ENCODE measurements at places on chromosomes 1 and 21.

GRCh38 chr1:163439471-163439870, 117.7 kb downstream of the NUF2 start:
- DNase-seq: no peak

- DNase-seq: no peak
These were observed 15.8 kb upstream of the S100A11 start for GRCh38 chr1:152052606-152053005.

GRCh38 chr1:68107771-68108170, 57.3 kb upstream of the DIRAS3 start:
- DNase-seq: no peak

DNA sequence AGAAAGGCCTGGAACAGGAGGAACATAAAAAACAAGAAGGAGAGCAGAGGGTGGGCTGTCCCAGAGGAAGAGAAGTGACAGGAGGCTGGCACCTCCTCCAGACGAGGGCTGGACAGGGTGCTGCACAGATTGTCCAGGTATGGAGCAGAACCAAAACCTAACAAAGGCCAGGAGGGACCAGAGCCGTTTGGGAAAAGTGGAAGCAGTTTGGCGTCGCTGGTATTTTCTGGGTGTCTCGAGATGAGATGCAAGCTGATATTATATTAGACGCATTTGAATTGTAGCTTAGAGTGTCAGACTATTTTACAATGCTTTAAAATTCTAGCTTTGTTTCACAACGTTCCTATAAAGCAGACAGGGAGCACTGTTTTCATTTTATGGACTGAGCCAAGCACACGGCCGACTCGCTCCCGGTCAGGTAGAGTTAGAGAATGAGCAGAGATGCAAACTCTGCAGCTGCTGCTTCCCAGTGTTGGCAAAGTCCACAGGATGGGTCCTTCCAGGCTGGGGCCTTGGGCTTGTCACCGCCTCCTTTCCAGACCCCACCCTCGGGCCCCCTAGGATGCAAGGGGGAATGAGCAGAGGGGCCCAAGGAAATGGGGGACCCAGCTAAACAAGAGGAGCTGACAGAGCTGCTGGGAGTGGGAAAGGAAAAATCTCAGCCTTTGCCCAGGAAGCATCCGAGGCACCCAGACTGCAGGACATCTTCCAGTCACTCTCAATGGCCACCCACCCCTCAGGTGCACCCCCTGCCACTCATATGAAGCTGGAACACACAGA, 60.8 kb upstream of the TMPRSS2 start:
- no peak for DNase-seq

GRCh38 chr1:33735624-33736023, 128.3 kb upstream of the HMGB4 start:
- DNase-seq: no peak

GRCh38 chr1:10960411-10961299, 51.8 kb upstream of the TARDBP start:
- DNase-seq: peak; percentile 74

DNA sequence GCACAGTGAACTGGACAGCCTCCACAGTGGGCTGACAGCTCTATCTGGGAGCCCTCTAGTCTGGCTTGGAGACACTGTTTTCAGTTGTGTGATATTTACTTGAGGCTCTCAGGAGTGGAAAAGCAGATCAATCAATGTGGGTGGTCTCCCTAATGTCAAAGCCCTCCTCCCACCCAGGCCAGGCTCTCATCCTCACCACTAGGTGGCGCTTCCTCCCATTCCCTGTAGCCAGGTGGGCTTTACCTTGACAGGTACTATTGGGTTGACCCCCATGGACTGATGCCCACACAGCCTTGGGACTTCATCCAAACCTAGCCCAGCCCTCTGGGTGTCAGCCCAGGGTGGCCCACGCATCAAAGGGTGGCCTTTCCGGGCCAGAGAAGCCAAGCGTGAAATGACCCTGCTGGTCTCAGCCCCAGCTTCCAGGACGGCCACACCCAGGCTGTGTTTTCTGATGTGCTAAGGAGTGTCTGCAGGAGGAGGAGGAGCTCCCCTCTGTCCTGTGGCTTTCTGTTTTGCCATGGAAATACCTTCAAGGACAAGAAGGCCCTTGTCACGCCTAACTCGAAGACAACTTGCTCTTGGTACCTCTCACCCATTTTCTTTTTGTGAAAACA, 54.0 kb downstream of the CLIC6 start:
- no peak for DNase-seq

DNA sequence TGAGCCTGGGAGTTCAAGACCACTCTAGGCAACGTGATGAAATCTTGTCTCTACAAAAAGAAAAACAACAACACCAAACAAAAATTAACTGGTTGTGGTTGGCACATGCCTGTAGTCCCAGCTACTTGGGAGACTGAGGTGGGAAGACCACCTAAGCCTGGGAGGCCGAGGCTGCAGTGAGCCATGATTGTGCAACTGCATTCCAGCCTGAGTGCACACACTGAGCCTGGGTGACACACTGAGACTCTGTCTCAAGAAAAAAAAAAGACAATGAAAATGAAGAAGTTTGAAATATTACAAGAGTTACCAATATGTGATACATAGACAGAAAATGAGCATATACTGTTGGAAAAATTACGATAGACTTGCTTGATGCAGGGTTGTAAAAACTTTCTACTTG, 31.9 kb downstream of the PDC start:
- no peak for DNase-seq

DNA sequence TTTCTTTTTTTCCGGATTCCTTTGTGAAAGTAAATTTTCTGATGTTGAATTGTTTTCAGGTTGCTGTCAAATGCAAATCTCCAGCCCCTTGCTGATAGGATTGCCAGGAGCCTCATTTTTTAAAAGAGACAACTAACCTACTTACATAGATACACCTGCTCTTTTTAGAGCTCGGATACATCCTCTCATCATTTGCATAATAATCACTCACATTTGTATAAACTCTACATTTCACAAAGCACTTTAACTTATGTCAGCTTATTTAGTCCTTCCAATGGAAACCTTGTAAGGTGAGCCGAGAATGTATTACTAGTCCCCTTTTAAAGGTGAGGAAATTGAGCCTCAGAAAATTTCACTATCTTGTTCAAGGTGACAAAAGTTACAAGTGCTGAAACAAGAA, 84.8 kb downstream of the KCTD3 start:
- no peak for DNase-seq

- DNase-seq: no peak
These were observed 347.4 kb upstream of the B3GALT2 start for GRCh38 chr1:193533853-193534252.

DNA sequence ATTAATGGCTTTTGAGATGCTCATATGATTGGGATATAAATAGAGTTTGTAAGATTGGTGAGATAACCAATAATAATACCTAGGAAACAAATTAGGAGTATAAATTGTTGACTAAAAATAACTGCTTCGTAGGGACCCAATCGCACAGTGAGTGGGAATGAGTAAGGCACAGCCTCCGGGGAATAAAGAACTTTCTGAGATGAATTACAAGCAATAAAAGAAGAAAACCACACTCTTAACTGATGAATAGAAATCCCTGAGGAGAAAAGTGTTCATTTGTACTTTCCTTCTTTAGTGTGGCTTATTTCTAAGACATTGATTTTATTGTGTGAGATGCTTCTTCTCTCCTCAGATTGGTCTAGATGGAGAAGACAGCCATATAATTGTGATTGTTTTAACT, 443.4 kb upstream of the PRMT6 start:
- no peak for DNase-seq

DNA sequence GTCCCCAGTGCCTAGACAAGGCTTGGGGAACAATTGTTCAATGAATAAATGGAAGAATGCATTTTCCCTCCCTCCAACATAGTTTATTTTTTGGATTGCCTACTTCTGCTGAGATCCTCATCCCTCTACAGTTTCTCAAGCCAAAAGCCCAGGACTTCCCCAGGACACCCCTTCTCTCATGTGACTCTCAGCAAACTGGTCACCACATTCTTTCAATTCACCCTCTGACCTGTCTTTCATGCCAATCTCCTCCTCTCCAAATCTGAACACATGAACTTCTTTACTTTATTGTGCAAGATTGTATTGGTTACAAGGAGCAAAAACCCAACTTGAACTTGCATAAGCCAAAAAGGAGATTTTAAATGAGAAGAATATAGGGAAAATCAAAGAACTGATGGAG, 103.2 kb upstream of the JUN start:
- DNase-seq: no peak

GRCh38 chr1:173431304-173432045, 45.7 kb upstream of the PRDX6 start:
- peak; percentile 82 for DNase-seq

DNA sequence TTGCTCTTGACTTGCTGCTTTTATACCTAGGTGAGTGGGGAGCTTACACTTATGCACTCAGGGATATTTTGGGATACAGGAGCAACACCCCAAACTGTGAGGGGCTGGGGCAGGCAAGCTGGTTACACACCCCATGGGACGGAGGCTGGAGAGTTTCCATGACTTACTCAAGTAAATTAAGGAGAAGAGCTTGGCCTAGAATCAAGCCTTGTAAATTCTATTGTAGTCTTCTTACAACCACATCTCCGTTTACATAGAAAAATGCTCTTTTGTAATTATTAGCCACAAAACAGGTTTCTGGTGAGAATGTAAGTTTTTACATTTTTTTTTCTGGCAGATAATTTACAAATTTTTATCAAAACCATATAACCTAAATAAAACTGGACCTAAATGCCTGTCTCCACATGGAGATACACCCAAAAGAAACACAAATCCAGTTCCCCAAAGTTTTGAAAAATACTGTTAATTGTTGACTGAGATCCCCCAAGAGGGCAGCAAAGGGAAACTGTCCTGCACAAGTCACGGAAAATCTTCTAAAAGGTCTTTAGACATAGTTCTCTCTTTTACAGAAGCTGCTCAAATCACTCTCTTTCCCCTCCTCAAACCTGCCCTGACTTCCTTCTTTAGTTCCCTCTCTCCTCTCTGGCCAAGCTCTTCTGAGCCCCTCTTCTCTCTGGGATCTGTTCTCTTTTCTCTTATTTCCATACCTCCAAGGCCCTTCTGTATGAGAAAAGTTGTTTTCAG, 134.0 kb downstream of the HIVEP3 start:
- DNase-seq: no peak

GRCh38 chr1:10179406-10180091, 30.8 kb upstream of the KIF1B start:
- no peak for DNase-seq

- DNase-seq: no peak
These were observed 141.1 kb upstream of the IRF2BP2 start for GRCh38 chr1:234750922-234751627.

DNA sequence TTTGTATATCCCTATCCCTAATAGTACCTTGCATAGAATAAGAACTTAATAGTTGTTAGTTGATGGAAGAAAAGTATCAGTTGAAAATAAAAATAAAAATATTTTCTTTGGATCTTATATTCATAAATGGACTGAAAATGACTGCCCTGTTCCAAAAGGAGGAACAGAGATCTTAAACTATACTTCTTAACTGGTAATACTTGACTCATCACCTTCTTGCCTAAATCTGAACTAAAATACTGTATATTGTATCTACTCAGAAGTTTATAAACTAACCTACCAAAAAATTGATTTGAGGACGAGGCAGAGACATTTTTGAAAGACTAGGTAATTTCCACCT, 178.8 kb downstream of the SYT2 start:
- DNase-seq: no peak

DNA sequence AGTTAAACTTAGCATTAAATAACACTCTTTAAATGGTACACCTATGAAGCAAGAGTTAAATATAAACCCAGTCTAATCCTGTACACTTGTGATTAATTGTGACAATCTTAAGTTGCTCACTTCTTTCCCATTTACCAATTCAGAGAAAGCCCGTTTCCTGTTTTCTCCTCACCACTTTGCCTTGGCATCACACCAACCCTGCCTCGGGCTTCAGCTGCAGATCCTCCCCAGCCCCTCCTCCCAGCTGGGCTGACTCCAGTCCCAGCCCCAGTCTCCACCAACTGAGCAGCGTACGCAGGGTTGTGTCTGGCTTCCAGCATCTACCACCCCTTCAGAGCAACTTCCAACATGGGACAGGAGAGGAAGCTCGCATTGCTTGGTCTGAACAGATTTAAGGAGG, 4.1 kb downstream of the PYCR2 start:
- no peak for DNase-seq

GRCh38 chr1:103459346-103459745, 66.2 kb upstream of the RNPC3 start:
- no peak for DNase-seq

DNA sequence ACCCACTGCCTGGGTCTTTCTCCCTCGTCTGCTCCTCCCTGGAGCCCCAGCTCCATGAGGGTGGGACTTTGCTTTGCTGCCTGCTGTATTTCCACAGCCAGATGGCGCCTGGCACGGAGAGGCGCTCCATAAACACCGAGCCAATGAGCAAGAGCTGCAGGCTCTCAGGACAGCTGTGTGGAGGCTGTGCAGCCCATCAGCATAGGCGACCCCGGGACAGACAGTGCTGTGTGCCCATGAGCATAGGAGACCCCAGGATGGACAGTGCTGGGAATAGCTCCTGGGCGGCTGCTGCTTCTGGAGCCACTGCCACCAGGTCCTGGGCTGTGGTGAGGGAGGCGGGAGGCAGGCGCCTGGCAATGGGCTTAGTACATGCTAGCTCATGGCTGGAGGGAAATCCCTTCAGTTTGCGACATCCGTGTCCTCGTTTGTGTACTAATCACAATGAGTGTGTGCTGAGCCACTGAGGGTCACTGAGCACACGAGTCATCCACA, 29.2 kb downstream of the CEP104 start:
- no peak for DNase-seq

DNA sequence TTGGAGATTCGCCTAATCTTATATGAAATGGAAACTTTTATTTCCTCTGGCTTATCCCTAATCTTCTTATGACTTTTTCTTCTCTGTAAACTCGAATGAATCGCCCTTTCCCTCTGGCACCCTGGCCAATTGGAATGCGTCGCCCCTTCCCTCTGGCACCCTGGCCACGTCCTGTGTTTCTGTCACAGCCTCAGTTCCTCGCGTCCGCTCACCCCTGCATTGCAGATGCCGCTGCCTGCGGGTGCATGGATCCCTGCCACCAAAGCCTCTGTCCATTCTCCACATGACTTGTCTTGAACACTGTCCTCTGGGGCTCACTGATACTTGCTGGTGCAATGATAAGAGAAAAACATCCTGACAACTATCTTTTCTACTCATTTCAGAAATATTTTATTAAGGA, 104.6 kb downstream of the ADARB1 start:
- DNase-seq: no peak

DNA sequence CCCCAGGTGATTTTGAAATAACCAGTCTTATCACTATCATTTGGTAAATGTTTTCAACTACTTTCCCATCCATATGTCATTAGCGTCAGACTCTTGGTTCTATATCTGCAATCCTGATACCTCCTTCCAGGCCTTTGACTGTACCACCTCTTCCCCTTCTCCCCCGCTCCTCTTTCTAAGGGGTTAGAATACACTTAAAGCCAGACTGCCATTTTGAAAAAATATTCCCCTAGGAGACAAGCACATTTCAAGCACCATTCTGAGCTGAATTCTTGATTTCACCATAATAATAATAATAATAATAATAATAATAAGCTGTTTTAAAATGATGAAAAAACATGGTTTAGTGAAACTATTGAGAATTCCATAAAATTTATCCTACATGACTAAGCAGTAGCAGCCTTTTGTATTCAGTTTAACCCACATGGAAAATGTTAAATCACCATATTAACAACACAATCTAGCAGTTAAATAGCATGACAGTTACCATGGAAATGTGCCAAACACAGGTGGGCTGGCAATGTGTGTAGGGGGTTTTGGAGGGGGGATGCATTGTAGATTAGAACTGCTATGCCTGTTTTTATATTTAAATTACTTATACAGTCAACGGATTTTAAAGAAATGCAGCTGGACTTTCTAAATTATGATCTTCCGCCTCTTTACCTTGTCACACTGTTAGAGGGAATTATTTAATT, 480.2 kb upstream of the DEPDC1 start:
- no peak for DNase-seq
